ENCODE measurements at places on chromosomes 7 and 10.
A peak's percentile ranks its signal among the peaks of the same experiment; 100 is the strongest.

GRCh38 chr7:115230882-115231571 lies 309.1 kb downstream of the MDFIC start:
- DNase-seq = no peak

GRCh38 chr10:31381766-31382316 lies 62.8 kb downstream of the ZEB1 start:
- no peak for DNase-seq

DNA sequence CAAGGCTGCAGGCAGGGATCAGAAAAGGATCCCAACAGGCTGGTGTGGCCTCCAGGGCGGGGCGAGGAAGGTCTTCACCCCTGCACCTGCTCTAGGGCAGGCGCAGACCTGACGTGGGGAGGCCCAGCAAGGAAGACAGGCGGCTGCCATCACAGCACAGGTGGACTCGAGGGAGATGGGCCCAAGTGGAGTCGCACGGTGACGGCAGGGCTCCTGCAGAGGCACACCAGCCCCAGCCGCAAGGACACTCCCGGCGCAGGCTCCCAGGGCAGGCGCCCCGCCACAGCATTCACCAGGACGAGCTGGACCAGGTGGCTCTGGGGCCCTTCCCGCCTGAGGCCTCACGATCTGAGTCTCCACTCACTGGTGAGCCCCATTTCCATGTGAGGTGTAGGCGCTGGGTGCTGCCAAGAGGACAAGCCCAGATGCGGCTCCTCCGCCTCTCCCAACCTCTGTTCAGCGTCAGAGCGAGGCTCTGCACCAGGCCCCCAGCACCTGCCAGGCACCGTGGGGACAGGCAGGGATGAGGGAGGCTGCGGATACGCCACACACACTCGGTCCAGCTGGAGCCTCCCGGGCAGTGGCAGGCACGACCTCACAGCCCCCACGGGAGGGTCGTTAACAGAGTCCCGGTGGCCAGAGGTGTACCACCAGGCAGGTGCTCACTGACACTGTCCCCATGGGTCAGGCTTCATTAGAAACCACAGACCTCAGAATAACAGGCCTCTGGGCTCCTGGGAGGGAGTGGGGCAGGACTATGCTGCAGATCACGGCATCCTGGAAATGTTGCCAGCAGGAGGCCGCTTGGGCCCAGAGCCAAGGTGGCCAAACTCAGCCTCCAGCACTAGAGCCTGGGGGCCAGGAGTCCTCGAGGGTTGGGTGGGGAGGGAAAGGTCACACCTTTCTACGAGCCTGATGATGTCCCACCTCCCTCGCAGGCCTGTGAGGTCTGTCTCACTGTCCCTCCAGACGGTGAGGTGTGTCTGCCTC lies 111.6 kb downstream of the MAD1L1 start:
- no peak for DNase-seq

DNA sequence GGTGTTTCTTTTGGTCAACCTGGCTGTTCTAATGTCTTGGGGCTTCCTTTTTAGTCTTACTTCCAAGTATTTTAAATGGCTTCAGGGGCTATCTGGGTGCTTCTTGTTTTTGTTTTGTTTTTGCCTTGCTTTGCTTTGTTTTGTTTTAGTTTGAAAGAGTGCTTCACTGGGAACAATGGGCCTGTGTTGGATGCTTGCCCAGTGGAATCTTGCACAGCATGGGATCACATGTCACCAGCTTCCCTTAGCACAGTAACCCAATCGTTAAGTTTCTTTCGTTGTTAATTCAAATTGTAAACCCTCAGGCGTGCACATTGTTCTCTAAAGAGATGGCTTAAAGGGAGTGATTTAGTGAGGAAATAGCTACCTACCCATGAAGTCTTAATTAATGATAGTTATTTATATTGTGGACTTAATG lies 8.9 kb downstream of the COL17A1 start:
- peak; percentile 47 for DNase-seq

- no peak for DNase-seq
Measured at GRCh38 chr10:120365872-120366271, 91.2 kb upstream of the PLPP4 start.

DNA sequence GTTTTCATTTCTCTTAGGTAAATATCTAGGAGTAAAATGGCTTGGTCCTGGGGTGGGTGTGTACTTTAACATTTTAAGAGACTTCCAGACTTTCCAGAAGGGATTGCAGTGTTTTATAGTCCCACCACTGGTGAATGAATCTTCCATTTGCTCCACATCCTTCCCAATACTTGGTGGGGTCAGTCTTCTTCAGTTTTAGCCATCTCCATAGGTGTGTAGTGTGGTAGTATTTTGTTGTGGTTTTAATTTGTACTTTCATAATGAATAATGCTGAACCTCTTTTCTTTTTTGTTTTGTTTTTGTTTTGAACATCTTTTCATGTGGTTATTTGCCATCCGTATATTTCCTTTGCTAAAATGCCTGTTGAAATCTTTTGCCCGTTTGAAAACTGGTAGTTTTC lies 86.4 kb downstream of the ANKRD61 start:
- DNase-seq = no peak

GRCh38 chr10:21803374-21803773 lies 200.2 kb downstream of the DNAJC1 start:
- DNase-seq = no peak

GRCh38 chr7:140640727-140641523 lies at the start of gene DENND2A:
TSS of gene DENND2A (minus strand) at chr7:140640813. CDS start at chr7:140602397, 38,416 bp downstream.
- peak; percentile 81 for DNase-seq

- DNase-seq = no peak
Measured at GRCh38 chr10:92291616-92291865, 574 bp downstream of the MARCHF5 start.

- no peak for DNase-seq
Measured at GRCh38 chr7:156327474-156327873, 313.1 kb upstream of the RNF32 start.

- DNase-seq = no peak
Measured at GRCh38 chr7:25158966-25159365, 33.9 kb upstream of the CYCS start.

GRCh38 chr7:134900166-134900982 lies 85.9 kb upstream of the AGBL3 start:
- no peak for DNase-seq

GRCh38 chr7:29921404-29922010 lies 68.1 kb downstream of the SCRN1 start:
- peak; percentile 78 for DNase-seq

- peak; percentile 57 for DNase-seq
Measured at GRCh38 chr7:148142660-148143248, 447.8 kb upstream of the C7orf33 start.

DNA sequence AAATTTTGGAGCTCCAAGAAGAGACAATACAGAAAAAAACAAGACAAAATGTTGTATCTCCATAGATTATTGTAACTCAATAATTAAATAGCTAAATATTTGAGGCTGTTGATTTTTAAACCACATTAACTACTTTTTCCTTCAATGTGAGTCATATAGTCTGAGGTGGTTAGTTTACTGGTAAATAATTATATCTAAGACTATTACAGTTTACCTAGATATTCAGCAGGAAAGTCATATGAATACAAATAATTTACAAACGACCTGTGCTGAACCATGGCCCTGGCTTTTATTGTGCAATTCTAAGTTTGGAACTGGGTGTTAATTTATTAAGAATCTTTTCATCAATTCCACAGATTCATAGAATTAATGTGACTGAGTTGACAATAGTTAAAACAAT lies 22.2 kb downstream of the CREB5 start:
- DNase-seq = no peak

DNA sequence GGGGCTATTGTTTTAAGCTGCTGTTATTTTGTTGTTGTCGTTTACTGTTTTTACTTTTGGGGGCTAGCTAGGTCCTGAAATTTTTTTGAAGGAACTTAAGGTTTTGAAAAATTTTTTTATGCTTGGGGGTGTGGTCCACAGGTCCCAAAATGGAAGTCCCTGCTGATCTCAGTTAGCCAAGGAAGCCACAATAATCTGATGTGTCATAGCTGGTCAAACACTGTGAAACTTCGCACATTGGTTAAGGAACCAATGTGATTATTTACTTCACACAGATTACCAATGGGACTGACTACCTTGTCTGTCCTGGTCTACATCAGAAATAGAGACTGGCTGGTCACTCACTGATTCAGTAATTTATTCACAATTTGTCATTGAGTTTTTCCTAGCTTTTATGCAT lies 29.5 kb upstream of the HYCC1 start:
- DNase-seq = no peak

DNA sequence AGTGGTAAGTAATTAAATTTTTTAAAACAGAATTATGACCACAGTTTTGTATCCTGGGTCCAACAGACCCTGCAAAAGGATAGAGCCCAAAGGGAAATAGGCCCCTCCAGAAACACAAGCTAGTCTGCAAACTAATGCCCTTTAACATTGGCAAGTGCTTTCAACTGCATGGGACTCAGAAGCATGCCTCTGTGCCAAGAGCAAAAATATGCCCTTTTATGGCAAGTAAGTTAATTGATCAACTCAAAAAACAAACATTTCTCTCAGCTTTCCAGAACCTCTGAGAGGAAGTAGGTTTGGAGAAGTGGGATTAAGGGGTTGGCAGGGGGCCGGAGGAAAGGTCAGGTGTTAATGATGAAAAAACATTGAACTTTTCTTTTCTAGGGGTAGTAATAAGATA lies 186.6 kb upstream of the PRSS1 start:
- no peak for DNase-seq

DNA sequence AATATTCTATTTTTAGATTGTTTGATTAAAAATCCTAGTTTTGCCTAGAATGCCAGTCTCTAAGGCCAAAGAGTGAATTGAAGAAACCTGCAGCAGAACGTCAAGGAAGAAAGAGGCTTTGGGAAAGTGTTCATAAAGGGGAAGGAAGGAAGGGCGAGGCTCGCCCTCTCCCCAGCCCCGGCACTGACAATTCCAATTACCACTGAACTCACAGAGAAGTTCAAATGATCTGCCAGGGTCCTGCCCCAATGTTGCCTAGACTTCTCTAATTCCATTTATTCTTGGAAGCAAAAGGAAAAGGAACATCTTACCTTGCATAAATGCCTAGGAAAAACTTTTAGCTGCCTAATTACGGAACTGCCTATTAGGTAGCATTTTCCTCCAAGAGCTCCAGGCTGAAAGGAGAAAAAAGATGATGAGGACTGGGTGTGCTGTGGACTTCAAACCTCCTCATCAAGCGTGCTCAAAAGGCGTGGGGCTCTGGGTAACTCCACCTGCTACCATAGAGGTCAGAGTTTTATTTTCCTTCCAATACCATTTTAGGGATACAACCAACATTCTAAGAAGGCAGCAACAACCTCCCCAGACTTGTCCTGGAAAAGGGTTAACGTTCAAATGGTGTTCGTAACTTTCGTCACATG lies 134.5 kb downstream of the PKD1L1 start:
- DNase-seq = no peak

- DNase-seq = no peak
Measured at GRCh38 chr10:29142516-29143314, 146.2 kb upstream of the LYZL1 start.

DNA sequence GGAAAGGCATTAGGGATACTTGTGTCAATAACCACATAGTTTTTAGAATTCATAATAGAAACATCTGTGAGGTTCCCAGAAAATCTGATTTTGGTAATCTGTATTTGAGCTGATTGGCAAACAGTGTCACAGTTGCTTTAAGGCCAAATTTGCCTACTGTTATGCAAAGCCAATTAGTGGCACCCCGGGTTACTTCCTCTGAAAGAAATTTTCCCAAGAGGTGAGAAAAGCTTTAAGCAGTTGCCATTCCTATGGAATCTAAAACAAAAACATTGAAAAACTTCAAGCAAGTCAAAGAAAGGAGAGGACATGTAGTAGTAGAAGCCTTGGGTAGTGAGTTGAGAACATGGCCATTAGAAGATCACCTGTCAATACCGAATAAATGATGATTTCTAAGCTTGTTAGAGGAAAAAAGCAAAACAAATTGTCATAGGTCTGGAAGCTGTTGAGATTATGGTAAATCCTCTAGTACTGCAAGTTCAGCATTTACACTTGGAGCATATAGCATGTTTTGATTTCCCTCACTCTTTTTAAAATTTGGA lies 176.8 kb downstream of the TWIST1 start:
- no peak for DNase-seq

GRCh38 chr10:96645191-96645721 lies 58.4 kb upstream of the TM9SF3 start:
- DNase-seq = no peak

GRCh38 chr10:61179771-61180170 lies 235.8 kb upstream of the RHOBTB1 start:
- DNase-seq = no peak

- DNase-seq = no peak
Measured at GRCh38 chr10:69043931-69044531, 43.9 kb upstream of the SRGN start.

- no peak for DNase-seq
Measured at GRCh38 chr10:69146759-69147158, 22.8 kb downstream of the VPS26A start.

- no peak for DNase-seq
Measured at GRCh38 chr7:83786858-83787257, 137.9 kb upstream of the SEMA3E start.

DNA sequence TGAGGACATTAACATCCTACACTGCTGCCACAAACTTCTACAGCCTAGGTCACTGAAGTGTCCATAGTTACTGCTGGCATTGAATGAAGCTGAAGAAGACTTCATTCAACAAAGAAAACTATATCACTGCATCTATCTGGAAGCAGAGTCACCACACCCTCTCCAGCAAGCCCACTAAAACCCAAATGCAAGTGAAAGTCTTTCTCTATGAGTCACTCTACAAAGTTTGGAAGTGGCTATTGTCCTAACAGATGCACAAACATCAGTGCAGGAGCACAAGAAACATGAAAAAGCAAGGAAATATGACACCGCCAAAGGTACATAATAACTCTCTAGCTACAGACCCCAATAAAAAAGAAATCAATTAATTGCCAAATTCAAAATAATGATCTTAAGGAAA lies 43.5 kb upstream of the CAMK2B start:
- DNase-seq = no peak

DNA sequence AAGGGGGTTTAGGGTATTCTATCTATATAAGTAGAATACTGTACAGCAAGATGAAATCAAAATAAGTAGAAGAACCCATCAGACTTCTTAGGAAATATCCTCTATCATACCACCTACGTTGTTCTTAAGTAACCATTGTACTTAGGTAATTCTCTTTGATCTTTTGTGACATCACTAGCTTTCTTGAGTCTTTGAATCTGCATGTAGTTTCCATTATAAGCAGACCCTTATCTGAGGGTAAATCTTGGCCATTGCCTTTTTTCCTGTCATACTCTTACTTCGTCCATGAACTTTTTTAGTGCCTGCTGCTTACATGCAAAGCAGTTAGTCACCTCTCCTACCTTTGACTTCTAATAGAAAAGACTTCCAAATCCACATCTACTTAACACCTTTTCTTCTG lies 49.0 kb downstream of the WAC start:
- no peak for DNase-seq

DNA sequence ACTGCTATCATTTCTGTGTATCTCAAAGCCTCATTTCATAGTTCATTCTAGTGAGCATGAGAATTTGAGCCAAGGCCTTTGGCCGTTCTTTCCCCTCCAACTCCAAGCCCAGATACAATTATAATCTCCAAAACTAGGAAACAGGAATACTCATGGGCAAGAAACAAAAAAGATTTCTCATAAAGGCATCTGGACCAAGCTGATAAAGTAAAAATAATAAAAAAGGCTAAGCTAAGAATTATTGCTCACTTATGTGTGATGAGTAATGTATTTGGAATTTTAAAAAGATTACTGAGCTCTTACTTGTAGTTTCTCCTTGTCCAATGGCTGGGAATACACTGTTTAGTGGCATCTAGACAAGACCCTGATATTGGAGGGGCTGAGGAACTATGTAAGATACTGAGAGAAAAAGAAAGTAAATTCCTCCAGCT lies 196.4 kb upstream of the POM121L12 start:
- DNase-seq = no peak

- no peak for DNase-seq
Measured at GRCh38 chr7:32536585-32536984, 41.3 kb downstream of the AVL9 start.
